Left forelimb (tissue), 1 donor: ENCODE measurements at places on chromosomes 3 and 15.

GRCh38 chr3:17227472-17227871 is 342.7 kb downstream of the PLCL2 start:
- no peak for DNase-seq

DNA sequence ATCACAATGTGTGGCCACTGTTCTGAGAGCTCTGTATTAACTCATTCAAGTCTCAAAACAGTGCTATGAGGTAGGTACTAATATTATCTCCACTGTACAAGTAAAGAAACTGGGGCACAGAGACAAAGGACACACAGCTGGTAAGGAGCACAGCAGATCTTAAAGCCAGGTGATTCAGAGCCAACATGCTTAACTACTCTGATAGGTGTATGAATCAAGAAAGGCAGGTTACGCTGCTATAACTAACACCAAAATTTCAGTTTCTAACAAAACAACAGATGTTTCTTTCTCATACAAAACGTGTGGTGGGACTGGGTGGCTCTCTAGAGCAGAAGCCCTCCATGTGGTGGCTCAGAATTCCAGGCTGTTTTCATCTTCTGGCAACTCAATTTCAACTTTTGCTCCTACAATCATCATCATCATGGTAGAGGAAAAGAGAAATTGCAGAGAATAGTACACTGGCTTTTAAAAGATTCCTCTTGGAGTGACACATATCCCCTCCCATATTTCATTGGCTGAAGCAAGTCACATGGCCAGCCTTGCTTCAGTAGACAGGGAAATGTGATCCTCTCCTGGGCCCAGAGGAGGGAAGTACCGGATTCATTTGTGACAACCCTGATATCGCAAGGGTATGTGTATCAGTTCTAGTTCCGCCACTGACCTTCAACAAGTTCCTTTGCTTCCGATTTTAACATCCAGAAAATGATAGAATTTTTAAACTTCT is 126.2 kb upstream of the PTX3 start:
- no peak for DNase-seq

GRCh38 chr15:75694241-75695182 is 18.1 kb downstream of the CSPG4 start:
- peak; percentile 85 for DNase-seq

DNA sequence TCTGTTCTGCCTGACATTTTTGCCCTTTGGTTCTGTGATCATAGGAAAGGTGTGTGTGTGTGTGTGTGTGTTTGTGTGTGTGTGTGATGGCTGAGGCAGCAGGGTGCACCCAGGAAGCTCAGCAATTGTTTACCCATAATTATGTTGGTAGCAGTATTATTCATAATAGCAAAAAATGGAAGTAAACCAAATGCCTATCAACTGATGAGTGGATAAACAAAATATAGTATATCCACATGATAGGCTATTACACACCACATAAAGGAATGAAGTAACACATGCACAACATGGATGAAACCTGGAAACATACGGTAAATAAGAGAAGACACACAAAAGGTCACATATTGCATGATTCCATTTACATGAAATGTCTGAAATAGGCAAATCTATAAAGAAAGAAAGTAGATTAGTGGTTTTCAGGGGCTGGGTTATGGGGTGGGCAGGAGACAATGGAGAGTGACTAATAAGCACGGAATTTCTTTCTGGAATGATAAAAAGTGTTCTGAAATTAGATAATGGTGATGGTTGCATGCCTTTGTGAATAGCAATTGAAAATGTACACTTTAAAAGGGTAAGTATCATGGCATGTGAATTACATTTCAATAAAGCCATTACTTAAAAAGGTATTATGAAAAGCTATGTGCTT is 167.2 kb downstream of the POLR2M start:
- no peak for DNase-seq

GRCh38 chr3:141083836-141084649 is 32.9 kb downstream of the SPSB4 start:
- DNase-seq = peak; percentile 81
